HFFc6 (cell line): ENCODE measurements at places on chromosomes 6 and 20. TPM values are rescaled to one million over a fixed set of nuclear protein-coding genes. Genes with fewer than 3 reads are reported as not detected.

- no peak for DNase-seq
These were observed 7.0 kb upstream of the ZKSCAN8 start for GRCh38 chr6:28134716-28135115.

GPR63 gene
- total RNA-seq = 1.4 to 2.1 TPM (median 1.9 TPM) in 3 replicates

LPA gene
- not detected in 3 replicates for total RNA-seq

- DNase-seq = no peak
These were observed 261.5 kb downstream of the TBC1D7 start for GRCh38 chr6:13066820-13067219.

OPRM1 gene
- not detected in 3 replicates for total RNA-seq

ZC3H12D gene
- 0.10 TPM in 1 of 2 replicates, not detected in the other for total RNA-seq

TLDC2 gene
- total RNA-seq = 0.37 TPM in 1 of 2 replicates, not detected in the other

GRCh38 chr20:12786276-12786675 is 222.5 kb upstream of the SPTLC3 start:
- DNase-seq = no peak

- peak; percentile 30 for DNase-seq
These were observed 68.8 kb downstream of the CDC5L start for GRCh38 chr6:44456070-44456965.

RING1 gene
- total RNA-seq = 43.4 to 51.2 TPM (median 47.3 TPM) in 3 replicates

DNA sequence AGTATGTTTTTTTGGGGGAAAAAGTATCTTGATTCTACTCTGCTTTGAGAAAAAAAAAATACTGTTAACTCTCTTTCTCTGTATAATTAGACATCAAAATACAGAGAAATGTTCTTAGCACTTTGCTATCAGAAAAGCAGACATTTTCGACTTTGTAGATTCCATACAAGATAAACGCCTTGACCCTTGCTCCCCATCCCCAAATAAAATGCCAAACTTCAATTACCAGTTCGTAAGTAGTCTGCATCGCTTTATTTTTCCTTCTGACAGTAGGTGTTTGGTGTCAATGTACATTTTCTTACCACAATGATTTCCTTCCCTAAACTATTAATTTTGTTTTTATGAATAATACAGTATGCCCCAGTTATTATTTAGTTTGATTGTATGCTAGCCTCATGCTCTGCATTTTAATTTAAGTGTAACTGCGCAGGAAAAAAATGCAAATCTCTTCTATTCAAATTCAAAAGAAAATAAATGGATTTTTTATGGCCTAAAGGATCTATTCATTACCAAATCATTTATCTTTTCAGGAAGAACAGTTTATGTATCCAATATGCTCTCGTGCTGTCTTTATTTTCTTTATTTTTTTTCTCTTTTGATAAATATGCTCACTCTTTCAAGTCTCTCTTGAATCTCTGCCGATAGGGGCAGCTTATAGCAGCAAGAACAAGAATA is 84.8 kb upstream of the ZNF217 start:
- DNase-seq = no peak

BTN1A1 gene
- total RNA-seq = not detected in 2 replicates

- no peak for DNase-seq
These were observed 47.6 kb downstream of the CD109 start for GRCh38 chr6:73743556-73743955.
